ENCODE measurements at places on chromosomes 5 and 9.

DNA sequence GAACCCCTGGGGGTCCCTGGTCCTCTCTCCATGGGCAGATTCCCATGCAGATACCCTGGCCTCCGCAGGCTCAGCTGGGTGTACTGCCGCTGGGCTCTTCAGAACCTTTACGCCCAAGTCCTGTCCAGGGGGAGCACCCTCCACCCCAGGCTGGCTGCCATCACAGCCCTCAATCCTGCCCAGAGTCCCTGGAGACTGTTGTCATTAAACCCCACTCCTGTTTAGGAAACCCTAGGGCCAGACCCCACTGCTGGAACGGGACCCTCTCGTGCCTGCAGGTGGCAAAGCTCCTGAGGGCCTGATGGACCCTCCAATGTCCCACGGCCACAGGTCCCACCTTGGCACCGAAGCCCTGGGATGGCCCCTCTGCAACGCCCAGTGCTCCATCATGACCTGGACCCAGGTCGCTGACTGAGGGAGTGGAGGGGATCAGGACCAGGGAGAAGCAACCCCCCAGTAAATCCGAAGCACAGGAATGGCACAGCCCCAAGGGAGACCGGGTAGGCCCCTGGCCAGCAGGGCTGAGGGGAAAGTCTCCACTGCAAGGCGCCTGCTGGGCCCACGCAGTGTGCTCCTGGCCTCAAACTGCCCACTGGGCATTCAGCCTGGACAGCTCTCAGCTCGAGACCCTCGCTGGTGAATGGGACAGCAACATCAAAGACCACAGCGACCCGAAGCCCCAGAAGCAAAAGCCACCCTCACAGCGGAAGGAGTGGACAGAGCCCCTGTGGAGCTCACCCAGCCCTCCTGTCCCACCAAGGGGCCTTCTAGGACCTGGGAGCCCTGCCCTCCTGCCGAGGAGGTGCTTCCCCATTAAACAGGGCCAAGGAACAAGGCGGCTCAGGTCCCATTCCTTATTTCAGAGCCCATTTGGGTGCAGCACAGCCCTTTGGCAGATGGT, 8.3 kb downstream of the ZDHHC11B start:
- no peak for DNase-seq

GRCh38 chr5:158758675-158759074, 341.0 kb downstream of the EBF1 start:
- DNase-seq = no peak

- no peak for DNase-seq
Measured at GRCh38 chr9:78130004-78130403, 98.4 kb upstream of the GNAQ start.

- no peak for DNase-seq
Measured at GRCh38 chr5:1131191-1131621, 19.3 kb upstream of the SLC12A7 start.

GRCh38 chr5:29508131-29508530, 1685.4 kb upstream of the CDH6 start:
- DNase-seq = no peak

DNA sequence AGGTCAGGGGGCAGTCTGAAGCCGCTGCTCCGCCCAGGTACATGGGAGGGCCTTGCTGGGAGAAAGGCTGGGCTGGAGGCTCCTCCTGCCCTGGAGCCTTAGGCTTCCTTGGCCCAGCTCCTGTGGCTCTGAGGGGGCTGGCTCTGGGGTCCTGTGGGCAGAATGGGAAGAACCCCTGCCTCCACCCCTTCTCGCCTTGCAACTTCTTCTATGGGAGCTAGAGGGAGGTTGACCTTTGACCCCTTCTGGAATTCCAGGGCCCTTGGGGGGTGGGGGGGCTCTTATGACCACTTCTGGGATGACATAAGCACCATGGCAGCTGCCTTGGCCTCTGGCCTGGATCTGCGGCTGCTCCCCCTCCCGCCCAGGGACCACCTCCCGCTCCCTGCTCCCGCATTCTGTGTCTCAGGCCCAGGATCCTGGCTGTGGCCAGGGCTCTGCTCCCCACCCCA, 32.2 kb downstream of the IER5L start:
- DNase-seq = no peak

GRCh38 chr5:170265522-170265921, 32.1 kb downstream of the LCP2 start:
- DNase-seq = peak; percentile 22

DNA sequence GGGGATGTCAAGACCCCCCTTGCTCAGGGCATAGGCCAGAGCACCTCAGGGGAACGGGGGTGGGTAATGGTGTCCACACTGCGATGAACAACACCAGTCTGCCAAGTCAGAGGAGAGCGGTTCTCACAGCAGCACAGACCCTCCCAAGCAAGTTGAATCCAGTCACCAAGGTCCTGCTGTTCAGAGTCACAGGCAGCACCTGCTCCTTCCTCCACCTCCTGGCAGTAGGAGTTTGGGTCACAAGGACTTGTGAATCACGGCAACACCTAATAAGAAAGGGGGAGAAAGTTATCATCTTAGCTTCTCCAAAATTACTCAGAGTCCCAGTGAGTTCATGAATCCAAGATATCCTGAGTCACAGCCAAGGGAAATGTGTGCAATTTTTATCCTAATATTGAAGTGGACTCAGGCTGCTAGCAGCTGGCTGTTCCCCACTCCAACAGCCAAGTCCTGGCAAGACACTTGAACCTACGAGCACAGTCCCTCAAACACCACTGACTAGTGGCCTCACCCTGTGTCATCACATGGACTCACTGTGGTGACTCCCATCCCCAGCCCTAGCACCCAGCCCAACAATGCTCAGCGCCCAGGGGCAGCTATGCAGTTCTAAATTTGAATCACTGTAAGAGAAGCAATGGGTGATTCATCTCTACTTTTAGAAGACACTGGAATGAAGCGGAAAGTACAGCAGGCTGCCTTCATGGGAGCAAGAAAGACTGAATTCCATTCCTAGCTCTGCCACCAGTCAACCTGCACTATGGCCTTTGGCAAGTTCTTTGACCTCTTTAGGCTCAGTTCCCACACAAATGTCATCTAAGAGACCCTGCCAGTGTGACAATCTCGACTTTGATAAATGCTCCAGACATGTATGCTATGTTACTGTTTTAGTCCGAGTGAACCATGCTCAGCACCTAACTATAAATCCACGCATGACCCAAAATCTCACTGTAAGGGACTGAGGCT, 113.7 kb downstream of the KLHL3 start:
- no peak for DNase-seq

DNA sequence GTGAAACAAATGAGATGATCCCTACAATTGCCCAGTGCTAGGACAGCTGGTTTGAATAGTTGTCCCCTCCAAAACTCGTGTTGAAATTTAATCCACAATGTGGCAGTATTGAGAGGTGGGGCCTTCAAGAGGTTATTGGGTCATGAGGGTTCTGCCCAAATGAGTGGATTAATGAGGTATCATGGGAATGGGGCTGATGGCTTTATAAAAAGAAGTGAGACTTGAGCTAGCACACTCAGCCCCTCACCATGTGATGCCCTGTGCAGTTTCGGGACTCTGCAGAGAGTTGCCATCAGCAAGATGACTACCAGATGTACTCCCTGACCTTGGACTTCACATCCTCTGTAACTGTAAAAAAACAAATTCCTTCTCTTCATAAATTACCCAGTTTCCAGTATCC, 33.1 kb downstream of the RANBP6 start:
- DNase-seq = no peak

- DNase-seq = no peak
Measured at GRCh38 chr9:33781736-33782135, 13.6 kb upstream of the PRSS3 start.

DNA sequence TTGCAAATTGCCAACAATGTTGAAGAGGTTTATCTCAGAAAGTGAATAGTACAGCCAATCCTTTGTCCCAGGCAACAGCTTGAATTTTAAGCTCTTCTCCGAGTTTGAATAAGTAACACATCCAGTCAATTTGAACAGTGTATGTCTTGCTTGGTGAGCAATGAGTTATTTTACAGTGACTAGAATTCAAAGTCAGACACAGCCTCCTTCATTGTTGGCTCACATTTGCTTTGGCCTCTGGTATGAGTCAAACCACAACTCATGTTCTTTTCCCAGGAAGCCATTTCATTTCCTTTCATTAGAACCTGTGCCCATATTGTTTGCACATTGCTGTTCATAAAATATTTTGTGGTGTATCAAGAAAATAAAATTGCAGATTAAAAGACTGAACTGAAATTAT, 622.0 kb upstream of the DAB2 start:
- no peak for DNase-seq

GRCh38 chr5:5179597-5179996, 39.5 kb downstream of the ADAMTS16 start:
- DNase-seq = no peak

DNA sequence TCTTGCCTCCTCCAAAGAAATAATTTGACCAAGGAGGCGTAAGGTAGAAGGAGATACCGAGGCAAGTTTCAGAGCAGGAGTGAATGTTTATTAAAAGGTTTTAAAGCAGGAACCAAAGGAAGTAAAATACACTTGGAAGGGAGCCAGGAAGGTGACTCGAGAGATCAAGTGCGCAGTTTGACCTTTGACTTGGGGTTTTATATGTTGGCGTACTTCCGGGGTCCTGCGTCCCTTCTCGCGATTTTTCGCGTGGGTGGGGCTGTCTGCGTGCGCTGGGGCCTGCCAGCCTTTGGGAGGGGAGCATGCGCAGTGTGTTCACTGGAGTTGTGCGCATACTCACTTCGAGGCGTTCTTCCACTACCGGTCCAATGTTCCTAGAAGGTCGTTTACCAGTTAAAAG, 166.0 kb upstream of the IRX2 start:
- no peak for DNase-seq

DNA sequence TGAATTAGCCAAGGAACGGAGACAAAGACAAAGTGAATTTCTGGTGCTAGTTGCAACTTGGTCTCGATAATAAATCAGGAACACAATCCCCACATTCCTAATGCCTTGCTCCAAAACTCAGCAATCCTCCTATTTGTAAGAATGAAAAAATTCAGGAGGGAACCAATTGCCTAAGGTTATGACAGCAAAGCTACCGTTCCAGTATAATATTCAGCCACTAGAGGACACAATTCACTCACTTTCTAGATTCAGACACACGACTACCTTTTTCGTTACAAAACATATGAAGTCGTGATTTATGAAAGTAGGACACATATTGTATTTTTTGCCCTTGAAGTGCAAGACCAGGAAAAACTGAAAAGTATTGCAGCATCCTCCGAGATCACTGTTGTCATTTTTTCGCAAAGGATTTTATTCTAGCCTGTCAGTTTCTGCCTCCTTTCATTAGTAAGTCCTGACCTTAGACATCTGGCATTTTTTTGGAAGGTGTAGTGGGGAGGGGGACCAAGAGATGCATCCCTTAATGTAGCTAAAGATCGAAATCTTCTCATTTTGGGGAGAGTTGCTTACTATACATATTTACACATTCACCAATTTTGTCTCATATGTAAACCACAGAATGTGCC, 133.1 kb downstream of the DOCK8 start:
- DNase-seq = no peak

DNA sequence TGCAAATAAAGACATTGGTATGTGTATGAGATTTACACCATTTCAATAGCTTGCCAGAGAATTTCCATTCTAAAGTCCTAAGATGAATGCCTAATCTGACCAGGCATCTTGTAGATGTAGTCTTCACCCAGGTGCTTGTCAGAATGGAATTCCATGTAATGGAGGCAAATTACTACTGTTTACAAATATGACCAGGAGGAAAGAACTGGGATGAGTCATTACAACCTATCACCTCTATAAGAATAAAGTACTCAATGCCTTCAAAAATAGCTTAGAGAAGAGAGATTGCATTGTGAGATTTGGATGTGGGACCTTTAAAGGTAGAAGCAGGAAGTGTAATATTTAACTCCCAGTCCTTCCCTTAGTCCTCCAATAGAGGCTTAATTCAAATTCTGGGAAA, 507.0 kb upstream of the PTGER4 start:
- DNase-seq = no peak

DNA sequence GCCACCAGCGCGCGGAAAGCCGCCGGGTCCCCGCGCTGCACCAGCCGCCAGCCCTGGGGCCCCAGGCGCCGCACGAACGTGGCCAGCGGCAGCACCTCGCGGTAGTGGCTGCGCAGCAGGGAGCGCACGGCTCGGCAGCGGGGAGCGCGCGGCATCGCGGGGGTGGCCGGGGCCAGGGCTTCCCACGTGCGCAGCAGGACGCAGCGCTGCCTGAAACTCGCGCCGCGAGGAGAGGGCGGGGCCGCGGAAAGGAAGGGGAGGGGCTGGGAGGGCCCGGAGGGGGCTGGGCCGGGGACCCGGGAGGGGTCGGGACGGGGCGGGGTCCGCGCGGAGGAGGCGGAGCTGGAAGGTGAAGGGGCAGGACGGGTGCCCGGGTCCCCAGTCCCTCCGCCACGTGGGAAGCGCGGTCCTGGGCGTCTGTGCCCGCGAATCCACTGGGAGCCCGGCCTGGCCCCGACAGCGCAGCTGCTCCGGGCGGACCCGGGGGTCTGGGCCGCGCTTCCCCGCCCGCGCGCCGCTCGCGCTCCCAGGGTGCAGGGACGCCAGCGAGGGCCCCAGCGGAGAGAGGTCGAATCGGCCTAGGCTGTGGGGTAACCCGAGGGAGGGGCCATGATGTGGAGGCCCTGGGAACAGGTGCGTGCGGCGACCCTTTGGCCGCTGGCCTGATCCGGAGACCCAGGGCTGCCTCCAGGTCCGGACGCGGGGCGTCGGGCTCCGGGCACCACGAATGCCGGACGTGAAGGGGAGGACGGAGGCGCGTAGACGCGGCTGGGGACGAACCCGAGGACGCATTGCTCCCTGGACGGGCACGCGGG, at the start of gene TERT:
Gene TERT (minus strand): TSS at position 234 of the 815 bp plus-strand sequence. CDS start 79 bp downstream, at position 155.
- DNase-seq = peak; percentile 52

DNA sequence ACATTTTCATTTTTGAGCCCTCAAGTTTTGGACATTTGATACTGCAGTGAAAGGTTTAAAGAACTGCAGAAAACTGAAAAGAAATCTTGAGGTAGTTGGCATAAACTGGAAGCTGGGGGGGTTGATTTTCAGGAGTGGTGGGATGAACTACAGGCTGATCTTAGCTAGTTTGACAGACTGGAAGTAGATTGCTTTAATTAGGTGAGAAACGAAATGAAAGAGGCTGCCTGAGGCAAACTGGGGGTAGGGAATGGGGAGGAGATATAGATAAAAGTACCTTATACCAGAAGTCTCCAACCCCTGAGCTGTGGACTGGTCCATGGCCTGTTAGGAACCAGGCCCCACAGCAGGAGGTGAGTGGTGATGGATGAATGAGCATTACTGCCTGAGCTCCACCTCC, 101.4 kb upstream of the SPEF2 start:
- DNase-seq = no peak

GRCh38 chr5:73459366-73459765, 10.8 kb upstream of the FOXD1 start:
- DNase-seq = no peak

GRCh38 chr9:34185778-34186551, 7.1 kb downstream of the UBAP1 start:
- DNase-seq = no peak

GRCh38 chr9:89639367-89639795, 34.6 kb downstream of the GADD45G start:
- DNase-seq = no peak

GRCh38 chr9:95764533-95765319, 110.8 kb upstream of the ERCC6L2 start:
- DNase-seq = no peak

- DNase-seq = no peak
Measured at GRCh38 chr5:62690421-62690820, 111.8 kb downstream of the LRRC70 start.
